Right forelimb (tissue), 1 donor: ENCODE measurements at places on chromosomes 4 and X.
A peak's percentile ranks its signal among the peaks of the same experiment; 100 is the strongest.

GRCh38 chrX:49041744-49042580, 1.2 kb downstream of the TFE3 start:
- DNase-seq: no peak

DNA sequence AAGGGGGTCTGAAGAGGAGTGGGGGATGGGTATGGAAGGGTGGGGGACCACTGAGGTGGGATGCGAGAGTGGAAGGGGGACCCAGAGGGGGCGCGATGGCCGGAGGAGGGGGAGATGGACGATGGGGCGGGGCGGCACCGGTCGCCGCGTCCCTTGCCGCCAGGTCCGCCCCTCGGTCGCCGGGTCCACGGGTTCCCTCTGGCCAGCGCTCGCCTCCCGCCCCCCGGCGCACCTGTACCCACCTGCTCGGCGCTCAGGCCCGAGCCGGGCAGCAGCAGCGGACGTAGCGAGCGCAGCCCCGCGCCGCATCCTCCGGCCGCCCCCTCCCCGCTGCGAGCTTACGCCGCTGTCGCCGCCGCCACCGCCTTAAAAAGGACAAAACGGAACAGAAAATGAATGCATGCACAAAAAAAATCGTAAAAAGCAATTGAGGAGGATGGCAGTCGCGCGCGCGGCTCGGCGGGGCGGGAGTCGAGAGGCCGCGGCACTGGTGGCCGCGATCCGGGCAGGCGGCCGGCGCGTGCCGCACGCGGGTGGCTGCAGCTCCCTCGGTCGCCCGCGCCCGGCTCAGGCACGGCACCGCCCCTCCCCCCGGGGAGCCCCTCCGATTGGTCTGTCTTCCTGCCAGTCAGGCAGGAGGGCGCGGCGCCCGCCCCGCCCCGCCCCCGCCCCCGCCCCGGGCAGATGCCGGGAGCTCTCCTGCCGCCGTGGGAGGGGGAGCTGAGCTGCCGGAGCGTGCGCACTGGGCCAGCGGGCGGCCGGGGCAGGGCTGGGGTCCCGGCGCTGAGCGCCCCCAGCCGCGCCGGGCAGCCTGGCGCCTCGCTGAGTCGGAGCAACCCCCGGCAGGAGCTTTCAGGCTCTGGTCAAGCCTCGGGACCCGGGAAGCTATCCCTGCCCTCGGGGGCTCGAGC, at the start of gene JAKMIP1:
Gene JAKMIP1 (minus strand): TSS at position 539 of the 911 bp plus-strand sequence. CDS start 87,699 bp downstream, outside the sequence.
- peak; percentile 90 for DNase-seq

GRCh38 chr4:21628116-21628670, 320.4 kb downstream of the KCNIP4 start:
- DNase-seq: no peak

GRCh38 chr4:53010318-53010717, 148.2 kb downstream of the RASL11B start:
- no peak for DNase-seq

GRCh38 chr4:5954056-5954760, 61.3 kb upstream of the CRMP1 start:
- DNase-seq: peak; percentile 9

- no peak for DNase-seq
Observed at GRCh38 chrX:129472116-129472515, 51.2 kb downstream of the SMARCA1 start.
